ENCODE measurements at places on chromosomes 6 and 20.

GRCh38 chr6:9463311-9463710 is 951.6 kb downstream of the TFAP2A start:
- DNase-seq, result no peak

DNA sequence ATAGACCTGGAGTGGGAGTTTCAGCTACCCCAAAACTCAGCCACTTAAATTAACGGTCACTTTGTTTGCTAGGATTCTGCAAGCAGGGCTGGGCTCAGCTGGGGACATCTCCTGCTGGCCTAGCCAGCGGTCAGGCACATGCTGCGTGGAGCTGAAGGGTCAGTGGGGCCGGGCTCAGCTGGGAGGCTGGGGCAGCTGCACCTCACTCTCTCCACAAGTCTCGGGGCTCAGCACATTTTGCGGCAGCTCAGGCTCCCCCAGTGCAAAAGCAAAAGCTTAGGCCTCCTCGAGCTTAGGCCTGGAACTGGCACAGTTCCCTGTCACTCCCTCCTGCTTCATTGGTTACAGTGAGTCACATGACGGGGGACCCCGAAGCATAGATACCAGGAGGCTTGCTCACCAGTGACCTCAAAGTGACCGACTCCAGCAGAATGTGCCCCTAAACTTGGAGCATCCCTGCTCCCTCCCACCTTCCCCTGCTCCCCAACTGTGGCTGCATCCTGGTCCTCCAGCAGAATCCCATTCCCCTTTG is 80.6 kb upstream of the CST7 start:
- no peak for DNase-seq

GRCh38 chr20:58675641-58676040 is 17.0 kb upstream of the NPEPL1 start:
- DNase-seq, result no peak

DNA sequence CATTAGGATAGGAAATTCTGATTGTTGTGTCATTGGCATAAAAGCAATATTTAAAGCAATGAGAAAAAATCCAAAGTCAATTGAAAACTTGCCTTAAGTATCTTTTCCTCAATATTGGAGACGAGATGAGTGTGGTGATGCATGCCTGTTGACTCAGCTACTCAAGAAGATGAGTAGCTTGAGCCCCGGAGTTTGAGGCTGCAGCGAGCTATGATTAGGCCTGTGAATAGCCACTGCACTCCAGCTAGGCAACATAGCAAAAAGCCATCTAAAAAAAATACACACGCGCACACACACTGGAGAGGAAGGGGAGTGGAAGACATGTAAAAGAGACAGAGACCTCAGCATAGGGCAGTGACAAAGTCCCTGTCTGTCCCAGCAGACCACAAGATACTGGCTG is 9.7 kb upstream of the MARCKS start:
- DNase-seq, result no peak

- DNase-seq, result no peak
Observed at GRCh38 chr6:107867302-107867615, 43.1 kb upstream of the SCML4 start.

DNA sequence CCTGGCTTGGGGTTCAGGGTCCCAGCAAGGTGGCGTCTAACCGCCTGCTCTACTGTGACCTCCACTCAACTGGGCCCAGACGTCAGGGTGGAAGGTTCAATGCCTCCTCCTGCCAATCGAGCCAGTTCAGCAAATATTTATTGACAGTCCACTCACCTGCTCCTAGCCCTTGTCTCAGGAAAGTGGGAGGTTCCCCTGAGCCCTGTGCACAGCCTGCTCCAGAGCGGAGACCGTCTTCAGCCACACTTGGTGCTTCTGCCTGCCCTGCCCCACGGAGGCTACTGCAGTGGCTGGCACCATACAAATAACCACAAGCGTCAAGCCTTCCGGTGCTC is 6.1 kb downstream of the CCDC167 start:
- no peak for DNase-seq

GRCh38 chr6:106106276-106107042 is 20.3 kb downstream of the PRDM1 start:
- no peak for DNase-seq

GRCh38 chr6:166618866-166619761 is 7.9 kb downstream of the RPS6KA2 start:
- no peak for DNase-seq

- no peak for DNase-seq
Observed at GRCh38 chr6:16766836-16767745, 5.8 kb upstream of the ATXN1 start.

DNA sequence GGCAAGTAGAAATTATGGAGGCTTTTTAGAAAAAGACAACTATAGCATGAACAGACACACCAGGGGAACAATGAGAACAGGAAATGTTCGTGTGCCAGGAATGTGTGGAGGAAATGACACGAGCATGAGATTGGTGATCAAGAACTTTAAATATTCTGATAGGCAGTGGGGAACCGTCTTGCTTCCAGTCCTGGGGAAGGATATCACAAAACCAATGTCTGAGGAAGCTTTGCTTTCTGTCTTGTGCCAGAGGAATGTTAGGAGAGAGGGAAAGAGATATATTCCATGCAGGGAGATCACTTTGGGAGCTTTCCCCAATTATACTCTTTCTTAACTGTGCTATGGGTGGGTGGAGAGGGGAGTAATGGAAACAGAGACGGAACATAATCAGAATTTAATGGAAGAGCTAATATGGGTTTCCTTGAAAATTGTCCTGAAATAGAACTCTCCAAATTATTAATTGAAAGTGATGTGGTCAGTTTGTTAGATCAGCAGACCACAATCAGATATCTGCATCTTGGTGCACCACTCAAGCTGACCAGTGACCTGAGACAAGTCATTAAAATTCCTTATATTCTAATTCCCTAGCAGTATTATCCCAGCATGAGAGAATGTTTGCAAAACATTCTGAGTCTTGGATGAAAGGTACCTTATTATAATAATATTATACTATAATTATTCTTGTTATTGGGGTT is 178.2 kb downstream of the SOX4 start:
- no peak for DNase-seq

DNA sequence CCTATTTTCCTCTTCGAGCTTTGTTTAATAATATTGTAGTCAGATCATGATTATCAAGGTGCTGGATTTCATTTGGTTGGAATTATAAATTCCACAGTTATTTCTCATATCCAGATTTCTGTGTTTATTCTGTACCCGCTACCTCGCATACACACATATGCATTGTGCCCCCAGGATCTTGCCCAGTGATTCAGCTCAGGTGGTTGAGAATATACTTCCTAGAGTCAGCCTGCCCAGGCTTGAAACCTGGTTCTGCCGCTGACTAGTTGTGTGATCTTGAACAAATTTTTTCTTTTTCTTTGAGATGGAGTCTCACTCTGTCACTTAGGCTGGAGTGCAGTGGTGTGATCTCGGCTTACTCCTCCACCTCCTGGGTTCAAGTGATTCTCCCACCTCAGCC is 14.7 kb downstream of the GINM1 start:
- no peak for DNase-seq

GRCh38 chr6:90406957-90407356 is 110.3 kb upstream of the BACH2 start:
- no peak for DNase-seq

DNA sequence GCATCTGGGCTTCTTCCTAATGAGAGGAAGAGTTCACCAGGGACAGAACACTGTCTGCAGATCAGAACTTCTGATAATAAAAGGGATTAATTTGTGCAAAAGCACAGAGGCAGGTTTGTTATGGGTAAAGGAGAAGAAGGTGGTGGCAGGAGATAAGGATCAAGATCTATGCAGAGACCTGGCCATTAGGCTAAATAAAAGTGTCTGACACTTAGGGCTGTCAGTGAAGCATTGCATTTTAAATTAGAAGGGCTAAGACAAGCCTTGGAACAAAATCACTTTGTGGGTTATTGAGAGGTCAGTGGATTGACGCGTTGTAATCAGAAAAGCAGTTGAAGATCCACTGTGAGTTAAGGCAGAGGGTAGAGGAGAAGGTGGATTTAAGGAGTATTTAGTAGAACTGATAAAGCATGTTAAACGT is 76.8 kb downstream of the MAP3K4 start:
- DNase-seq, result no peak

- DNase-seq, result no peak
Observed at GRCh38 chr6:134152767-134153485, 100.5 kb upstream of the SLC2A12 start.

- no peak for DNase-seq
Observed at GRCh38 chr6:15387118-15387517, 141.2 kb downstream of the JARID2 start.

- no peak for DNase-seq
Observed at GRCh38 chr6:14540276-14540675, 422.7 kb downstream of the CD83 start.

- no peak for DNase-seq
Observed at GRCh38 chr6:1821513-1822183, 211.9 kb downstream of the FOXC1 start.

GRCh38 chr6:139303185-139303584 is 11.4 kb upstream of the TXLNB start:
- DNase-seq, result no peak

GRCh38 chr6:15712797-15713196 is 50.0 kb upstream of the DTNBP1 start:
- no peak for DNase-seq

DNA sequence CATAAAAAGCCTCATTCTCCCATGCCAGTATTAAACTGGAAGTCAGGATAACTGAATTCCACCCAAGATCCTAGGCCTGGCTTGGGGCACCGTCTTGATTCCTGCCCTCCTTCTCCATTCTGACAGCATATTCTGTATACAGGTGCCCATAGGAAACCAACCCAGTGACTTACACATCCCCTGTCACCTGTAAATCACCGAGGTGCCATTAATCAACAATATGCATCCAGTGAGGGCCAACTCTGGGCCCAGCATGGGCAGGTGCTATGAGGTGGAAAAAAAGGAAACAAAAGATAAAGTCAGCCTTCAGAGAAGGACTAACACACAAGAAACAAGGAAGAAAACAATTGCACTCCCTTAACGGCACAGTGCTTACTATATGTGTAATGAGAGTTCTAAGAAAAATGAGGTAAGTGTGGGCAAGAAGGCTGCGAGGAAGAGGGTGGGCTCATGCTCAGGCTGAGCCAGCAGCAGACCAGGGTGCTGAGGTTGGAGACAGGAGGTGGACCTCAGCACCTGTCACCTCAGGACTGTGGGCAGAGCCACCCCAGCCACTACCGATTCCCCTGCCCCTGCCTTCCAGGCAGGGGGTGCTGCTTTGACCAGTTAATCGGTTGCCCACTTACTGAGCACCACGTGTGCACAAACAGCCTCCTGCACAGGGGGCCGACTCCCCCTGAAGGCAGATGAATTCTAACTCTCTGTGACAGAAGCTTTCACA is 105.9 kb downstream of the TRERF1 start:
- no peak for DNase-seq

GRCh38 chr20:4320291-4320690 is 304.9 kb upstream of the RNF24 start:
- DNase-seq, result no peak

- no peak for DNase-seq
Observed at GRCh38 chr6:150492941-150493340, 106.7 kb upstream of the PLEKHG1 start.

GRCh38 chr6:45728674-45729073 is 287.0 kb downstream of the CLIC5 start:
- no peak for DNase-seq

GRCh38 chr6:17628873-17629272 is 28.8 kb downstream of the FAM8A1 start:
- DNase-seq, result no peak

- no peak for DNase-seq
Observed at GRCh38 chr6:43016176-43016942, 2.3 kb downstream of the KLHDC3 start.

DNA sequence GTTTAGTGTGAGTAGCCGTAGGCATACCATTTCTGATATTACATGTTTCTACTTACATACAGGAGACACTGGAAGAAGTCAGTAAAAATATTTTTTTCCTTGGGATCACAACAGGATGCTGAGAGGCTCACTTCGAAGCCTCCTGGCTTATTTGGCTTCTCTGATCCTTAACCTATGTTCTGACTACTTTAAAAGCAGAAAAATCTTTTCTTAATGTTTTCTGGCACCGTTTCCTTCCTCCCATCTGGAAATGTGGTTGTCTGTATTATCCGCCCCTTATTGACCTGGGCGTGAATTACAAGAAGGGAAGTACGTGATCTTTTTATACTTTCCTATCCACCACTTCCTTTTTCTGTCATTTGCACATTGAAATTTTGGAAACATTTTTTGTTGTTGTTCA is 379.6 kb downstream of the COL12A1 start:
- no peak for DNase-seq

- no peak for DNase-seq
Observed at GRCh38 chr20:298776-299391, 1.5 kb downstream of the ZCCHC3 start.

- DNase-seq, result no peak
Observed at GRCh38 chr6:149859368-149859767, 4.8 kb downstream of the LRP11 start.

DNA sequence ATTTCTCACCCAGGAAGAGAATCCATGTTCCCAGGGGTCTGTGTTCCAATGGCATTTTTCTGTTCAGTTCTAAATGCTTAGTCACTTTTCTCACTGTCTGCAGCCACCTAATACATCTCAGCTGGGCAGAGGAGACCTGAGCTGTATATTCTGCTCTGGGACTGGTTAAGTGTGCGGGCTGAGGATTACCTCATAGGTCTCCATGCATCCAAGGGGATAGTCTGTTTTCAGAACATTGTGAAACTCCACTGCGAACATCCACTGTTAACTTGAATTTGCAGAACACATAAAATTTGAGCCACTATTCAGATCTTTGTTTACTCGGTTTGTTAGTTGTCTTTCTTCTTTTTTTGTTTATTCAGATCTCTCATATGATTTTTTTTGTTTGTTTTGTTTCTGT is 947.1 kb downstream of the TFAP2A start:
- no peak for DNase-seq

GRCh38 chr6:39819676-39820075 is 27.5 kb downstream of the DAAM2 start:
- no peak for DNase-seq

DNA sequence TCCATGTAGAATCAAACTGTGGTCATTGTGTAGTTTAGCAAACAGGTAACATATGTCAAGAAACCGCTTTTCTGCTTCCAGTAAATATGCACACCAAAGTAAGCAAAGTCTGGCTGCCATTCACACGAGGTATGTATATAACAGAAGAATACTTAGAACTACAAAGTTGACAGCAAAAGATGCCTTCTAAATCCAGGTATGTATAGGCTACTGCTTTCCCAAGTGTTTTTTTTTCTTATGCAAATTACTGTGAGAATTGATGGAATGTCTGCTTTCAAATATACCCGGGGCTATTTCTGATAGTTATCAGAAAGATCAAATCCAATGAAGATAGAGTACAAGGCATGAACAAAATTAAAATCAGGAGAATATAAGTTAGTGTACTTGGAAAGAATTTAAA is 229.2 kb downstream of the HACE1 start:
- no peak for DNase-seq

- DNase-seq, result peak; percentile 21
Observed at GRCh38 chr6:43454696-43455530, 435 bp downstream of the DLK2 start.

DNA sequence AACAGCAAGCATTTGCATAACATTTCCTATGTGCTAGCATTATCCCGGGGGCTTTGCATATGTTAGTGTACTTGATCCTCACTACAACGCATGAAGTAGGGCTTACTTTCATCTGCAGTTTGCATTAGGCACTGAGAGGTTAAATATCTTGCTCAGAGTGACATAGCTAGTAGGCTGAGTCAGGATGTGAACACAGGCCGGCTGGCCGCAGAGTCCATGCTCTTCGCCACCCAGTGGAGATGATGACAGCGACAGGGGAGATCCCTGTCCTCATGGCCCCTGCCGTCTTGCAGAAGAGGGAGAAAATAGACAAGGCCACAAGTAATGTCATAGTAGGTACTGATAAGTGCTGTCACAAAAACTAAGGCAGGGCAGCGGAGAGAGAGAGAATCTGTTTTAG is 46.9 kb downstream of the LYRM4 start:
- DNase-seq, result no peak
